Inflammatory macrophage (primary cell): ENCODE measurements at places on chromosomes 16 and 17.

DNA sequence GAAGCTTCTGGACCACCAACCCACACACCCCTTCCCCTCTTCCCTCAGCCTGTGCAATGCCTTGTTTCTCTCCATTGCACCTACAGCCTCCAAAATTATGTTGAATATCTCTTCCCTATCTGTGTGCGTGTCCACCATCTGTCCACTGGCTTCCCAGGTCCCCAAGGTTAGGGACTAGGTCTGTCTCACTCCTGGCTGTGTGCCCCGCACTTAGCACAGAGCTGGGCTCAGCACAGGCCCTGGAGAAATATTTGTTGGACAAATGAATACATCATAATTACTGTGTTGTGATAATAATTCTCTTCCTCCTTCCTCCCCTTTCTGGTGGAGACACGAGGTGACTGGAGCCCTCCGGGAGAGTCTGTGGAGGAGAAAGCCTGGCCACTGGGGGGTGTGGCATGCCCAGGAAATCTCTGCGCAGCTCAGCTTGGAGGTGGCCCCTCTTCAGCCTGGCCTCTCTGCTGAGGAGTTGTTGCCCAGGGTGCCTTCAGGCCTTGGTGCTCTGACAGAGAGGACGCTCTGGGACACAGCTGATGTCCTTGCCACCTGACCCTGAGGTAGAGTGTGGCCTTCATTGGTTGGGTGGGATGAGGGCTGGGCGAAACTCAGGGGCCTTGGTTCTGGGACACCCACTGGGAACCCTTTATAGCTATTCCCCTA is 3.3 kb upstream of the BRD7 start:
- no peak for DNase-seq

- peak; percentile 3 for DNase-seq
These were observed 55.7 kb downstream of the LYRM1 start for GRCh38 chr16:20956319-20956718.

DNA sequence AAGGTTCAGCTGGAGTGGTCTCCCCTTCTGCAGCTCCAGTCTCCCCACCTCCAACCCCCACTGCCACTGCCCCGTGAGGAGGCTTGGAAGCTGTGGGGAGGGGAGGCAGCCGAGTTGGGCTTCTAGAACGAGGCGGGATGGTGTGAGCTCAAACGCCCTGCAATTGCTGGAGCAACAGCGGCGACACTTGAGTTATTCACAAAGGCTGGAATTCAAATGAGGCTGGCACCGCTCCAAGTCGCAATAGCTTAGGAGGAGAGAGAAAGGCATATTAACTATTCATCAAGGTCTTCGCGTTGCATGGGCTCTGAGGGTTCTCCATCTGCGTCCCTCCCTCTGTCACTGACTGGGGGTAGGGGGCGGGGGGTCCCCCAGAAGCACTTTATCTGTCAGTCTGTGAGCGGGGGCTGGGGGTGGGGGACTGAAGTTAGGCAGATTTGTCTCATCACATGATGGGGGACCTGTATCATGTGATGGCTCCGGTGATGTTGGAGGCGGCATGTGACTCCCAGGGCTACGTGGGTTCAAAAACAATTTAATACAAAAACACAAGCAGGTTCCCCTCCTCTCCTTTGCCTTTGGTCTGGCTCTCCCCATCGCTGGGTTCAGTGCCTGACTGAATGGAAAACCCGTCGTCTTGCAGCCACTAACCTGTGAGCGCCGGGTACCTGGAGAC is 70.5 kb downstream of the RBBP6 start:
- DNase-seq, result no peak

DNA sequence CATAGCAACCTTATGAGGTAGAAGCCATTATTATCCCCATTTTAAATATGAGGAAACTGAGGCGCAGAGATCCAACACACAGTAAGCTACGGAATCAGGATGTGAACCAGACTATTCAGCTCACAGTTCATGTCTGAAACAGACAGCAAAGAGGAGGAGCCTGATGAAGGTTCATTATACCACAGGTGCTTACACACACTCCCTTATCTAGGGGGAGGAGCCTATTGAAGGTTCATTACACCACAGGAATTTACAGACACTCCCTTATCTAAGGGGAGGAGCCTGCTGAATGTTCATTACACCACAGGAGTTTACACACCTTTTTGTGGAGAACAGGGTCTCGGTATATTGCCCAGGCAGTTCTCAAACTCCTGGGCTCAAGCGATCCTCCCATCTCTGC is 21.9 kb downstream of the C16orf95 start:
- peak; percentile 6 for DNase-seq

DNA sequence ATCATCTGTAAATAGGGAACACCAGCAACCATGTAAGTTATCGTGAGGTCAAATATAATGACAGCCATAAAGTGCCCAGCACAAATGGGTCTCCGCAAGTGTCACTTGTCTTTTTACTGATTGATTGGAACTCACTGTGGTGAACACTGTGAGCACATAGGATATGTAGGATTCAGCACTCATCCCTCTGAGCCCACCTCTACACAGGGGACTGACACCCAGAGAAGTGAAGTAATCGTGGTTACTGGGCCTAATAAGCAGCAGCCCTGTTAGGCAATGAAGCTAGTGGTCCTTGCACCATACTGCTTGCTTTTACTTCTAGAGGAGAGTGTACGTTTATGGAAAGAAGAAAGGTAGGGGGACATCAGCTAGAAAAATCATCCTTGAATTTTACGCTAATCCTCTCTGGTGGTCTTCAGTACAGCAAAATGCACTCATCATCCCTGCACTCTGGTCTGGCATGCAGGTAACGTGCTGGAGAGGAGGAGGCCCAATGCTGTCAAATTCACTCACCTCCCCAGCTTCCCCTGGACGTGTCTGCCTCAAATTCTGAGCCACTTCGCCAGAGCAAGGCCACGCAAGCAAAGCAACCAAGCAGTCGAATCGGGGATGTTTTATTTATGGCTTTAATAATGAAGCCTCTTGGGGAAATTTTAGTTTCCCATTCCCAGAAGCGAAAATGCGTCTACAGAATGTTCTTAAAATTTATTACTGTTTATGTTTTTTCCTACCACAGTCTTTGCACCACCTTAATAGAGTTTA is 74.7 kb downstream of the YPEL2 start:
- DNase-seq, result no peak
